CD4-positive, alpha-beta T cell treated with Interleukin-4 for 4 hours (primary cell): ENCODE measurements at places on chromosomes 11 and 22.

GRCh38 chr22:37701141-37701786 lies 4.4 kb downstream of the TRIOBP start:
- no peak for DNase-seq

- no peak for DNase-seq
Observed at GRCh38 chr22:41975299-41976069, 6.2 kb downstream of the SEPTIN3 start.

DNA sequence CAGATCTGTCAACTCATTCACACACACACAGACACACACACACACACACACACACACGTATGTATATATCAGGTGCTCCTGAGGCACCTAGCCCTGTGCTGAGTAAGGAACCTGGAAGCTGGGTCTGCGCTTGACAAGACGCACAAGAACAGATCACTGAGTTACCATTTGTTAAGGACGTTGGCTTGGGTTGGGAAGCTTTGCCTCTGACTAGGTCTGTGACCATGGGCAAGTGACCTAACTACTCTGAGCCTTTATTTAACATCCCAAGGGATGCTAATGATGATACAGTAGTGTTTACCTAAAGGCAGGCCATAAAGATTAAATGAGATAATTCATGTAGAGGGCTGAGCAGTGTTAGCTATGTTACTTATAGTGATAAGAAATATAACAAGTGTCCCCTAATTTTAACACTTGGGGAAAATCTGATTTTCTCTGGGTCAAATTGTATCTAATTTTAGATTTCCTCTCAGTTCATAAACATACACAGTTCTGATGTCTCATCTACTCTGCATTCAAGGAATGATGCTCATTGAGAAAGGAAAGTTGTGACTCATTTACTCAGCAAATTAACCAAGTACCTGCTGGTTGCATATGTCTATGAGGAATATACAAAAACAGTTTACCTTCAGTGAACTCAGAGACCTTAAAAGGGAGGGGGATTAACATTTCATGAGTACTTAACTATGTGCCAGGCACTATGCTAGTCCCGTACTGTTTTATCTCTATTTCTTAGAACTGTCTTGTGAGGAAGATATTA lies 13.6 kb downstream of the RNF185 start:
- no peak for DNase-seq

GRCh38 chr11:111101881-111102280 lies 143.6 kb upstream of the POU2AF2 start:
- no peak for DNase-seq

DNA sequence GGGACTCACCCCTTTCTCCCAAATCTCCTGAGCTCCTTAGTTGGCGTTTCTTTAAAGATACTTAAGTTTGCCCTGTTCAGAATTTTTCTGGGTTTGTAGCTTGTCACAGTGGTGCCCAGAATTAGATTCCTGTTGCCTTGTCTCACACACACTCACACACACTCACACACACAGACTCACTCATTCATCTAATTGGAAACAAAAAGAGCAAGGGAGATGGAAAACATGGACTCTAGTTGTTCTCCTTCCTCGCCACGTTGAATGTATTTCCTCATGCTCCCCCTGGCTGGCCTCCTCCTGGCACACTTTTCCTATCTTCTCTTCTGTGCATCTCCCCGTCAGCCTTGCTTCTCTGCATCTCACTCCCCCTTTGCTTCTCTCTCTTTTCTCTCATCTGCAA lies 752.3 kb downstream of the NTM start:
- no peak for DNase-seq

- no peak for DNase-seq
Observed at GRCh38 chr11:94681140-94681539, 87.0 kb upstream of the AMOTL1 start.

- DNase-seq, result no peak
Observed at GRCh38 chr11:134412203-134413042, at the start of gene B3GAT1. B3GAT1 (minus strand) TSS chr11:134412242; CDS start chr11:134387659, 24,583 bp downstream.
